ENCODE measurements at places on chromosomes 2 and 18.

GRCh38 chr18:78862395-78862794 lies 117.2 kb upstream of the SALL3 start:
- DNase-seq = no peak

DNA sequence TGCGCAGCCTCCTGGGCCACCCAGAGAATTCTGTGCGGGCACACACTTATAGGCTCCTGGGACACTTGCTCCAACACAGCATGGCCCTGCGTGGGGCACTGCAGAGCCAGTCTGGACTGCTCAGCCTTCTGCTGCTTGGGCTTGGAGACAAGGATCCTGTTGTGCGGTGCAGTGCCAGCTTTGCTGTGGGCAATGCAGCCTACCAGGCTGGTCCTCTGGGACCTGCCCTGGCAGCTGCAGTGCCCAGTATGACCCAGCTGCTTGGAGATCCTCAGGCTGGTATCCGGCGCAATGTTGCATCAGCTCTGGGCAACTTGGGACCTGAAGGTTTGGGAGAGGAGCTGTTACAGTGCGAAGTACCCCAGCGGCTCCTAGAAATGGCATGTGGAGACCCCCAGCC lies 11.8 kb upstream of the TTLL4 start:
- DNase-seq = no peak

DNA sequence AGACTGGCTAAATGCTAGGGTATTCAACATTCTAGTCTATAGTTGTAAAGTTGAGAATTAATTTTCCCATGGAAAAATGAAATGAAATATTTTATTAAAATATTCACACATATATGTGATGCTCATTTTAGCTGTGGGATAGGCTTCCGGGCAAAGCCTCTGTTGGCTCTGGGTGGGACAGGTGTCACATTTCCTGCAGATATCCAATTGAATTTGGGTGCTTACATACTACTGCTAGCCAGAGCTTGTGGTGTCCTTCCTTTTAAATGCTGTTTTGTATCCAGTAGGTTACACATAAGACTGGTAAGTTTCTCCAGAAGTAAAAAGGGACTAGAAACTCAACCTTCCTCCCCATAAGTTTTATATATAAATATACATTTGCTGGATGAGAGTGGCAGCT lies 73.8 kb downstream of the RPRM start:
- DNase-seq = no peak

DNA sequence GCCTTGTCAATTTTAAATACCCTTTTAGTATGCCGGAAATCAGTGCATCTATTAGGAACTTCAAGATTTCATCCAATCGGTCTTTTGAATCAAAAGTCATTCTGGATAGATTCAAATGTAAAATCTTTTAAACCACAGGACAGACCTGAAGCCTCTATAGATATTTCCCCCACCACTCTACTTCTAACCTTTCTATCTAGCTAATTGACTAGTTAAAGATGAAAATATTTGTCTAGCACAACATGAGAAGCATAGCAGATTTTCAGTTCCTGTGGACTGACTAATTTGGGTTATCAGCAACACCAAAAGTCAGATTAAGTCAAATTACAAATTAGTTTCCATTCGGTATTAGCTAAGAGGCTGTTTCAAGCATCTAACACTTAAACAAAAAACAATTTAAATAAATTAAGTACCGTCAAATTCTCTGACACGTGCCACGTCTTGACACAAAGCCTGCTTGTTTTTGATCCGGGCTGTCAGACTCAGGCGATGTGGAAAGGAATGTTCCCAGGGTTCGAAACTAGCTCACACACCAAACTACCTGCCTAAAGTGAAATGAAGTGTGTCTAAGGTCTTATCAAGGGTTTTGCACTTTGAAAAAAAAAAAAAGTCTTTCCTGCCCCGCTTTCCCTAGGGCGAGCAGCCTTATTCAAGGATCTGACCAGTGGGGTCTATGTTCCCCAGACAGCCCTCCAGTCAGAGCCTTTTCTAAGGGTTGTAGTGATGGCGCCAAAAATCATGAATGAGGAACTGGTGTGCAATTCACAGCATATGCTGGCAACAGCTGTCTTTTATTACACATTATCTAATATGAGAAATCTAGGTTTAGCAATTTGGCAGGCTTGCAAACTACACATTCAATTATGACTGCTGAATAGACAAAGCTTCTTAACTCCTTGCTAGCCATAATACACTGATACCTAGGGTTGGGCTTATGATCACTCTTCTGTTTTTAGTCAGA lies 4.7 kb downstream of the CYTIP start:
- no peak for DNase-seq

DNA sequence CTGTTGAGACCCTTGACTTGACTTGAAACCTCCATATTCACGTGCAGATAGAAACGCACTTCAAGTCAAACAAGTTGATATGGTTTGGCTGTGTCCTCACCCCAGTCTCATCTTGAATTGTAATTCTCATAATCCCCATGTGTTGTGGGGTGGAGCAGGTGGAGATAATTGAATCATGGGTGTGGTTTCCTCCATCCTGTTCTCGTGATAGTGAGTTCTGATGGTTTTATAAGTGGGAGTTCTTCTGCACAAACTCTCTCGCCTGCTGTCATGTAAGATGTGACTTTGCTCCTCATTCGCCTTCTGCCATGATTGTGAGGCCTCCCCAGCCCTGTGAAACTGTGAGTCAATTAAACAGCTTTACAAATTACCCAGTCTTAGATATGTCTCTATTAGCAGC lies 21.4 kb downstream of the SLC3A1 start:
- DNase-seq = no peak

DNA sequence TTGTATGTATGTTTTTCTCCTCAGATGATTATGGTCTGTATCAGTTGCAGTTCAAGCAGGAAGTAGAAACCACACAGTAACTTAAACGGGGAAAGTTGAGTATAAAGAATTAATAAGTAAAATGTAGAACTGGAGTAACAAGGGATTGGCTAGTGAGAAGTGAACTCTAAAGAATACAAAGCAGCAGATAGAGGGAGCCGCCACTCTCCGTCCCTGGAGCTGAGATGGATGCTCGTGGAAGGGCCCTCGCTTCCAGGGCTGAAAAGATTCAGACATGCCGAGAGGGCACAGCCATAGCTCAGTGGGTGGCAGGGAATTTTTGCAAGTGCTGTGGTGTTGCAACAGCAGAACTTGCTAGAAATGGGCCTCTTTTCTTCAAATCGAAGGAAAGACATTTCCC lies 155.8 kb downstream of the COL6A3 start:
- no peak for DNase-seq

GRCh38 chr2:128525653-128526052 lies 207.0 kb upstream of the HS6ST1 start:
- DNase-seq = no peak

- no peak for DNase-seq
These were observed 22.6 kb downstream of the HDAC4 start for GRCh38 chr2:239378021-239378917.

DNA sequence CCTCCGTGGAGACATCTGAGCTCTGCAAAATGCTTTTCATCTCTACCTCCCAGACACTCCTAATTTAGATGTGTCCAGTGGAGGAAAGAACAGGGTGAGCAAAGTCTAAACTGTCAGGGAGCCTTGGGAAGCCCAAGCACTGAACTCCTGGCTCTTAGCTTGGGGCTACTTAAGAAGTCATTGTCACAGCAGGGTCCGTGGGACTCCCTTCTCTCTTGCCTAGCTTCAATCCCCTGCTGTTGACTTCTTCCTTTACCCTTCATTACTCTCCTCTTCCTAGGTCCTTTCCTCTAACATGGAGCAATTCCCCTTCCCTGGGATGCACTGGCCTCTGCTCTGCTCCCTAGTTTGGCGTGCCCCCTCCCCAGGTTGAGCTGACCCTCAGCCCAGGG lies 3.4 kb downstream of the OSR1 start:
- no peak for DNase-seq

DNA sequence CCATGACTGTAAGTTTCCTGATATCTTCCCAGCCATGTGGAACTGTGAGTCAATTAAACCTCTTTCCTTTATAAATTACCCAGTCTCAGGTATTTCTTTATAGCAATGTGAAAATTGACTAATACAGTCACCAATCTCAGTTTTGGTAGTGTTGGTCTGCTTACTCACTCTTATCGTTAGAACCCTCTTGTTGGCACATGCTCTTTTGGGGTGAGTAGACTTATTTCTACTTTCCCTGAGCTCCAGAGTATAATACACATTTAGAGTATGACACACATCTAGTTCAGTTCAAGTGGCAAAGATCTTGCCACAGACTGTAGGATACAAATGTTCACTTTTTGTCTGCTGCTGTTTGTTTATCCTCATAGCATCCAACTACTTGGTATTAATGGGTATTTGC lies 347.5 kb upstream of the CELF4 start:
- no peak for DNase-seq

DNA sequence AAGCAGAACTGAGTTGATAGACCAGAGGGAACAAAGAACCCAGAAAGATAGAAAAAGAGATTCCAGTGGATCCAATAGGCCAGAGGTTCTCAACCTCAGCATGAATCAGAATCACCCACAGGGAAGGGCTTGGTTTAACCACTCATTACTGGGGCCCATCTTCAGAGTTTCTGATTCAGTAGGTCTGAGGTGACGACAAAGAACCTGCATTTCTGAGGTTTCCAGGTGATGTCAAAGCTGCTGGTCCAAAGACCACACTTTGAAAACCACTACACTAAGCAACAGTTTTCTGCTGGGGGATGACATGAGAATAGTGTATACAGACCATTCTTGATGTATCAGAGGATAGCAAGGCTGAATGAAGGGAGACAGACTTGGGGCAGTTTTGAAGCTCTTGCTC lies 296.9 kb upstream of the STON1 start:
- no peak for DNase-seq

- DNase-seq = no peak
These were observed 3.7 kb downstream of the DGUOK start for GRCh38 chr2:73930386-73930785.

GRCh38 chr2:190766595-190766994 lies 114.0 kb upstream of the GLS start:
- no peak for DNase-seq

GRCh38 chr2:231483398-231484329 lies 19.4 kb upstream of the NCL start:
- no peak for DNase-seq

DNA sequence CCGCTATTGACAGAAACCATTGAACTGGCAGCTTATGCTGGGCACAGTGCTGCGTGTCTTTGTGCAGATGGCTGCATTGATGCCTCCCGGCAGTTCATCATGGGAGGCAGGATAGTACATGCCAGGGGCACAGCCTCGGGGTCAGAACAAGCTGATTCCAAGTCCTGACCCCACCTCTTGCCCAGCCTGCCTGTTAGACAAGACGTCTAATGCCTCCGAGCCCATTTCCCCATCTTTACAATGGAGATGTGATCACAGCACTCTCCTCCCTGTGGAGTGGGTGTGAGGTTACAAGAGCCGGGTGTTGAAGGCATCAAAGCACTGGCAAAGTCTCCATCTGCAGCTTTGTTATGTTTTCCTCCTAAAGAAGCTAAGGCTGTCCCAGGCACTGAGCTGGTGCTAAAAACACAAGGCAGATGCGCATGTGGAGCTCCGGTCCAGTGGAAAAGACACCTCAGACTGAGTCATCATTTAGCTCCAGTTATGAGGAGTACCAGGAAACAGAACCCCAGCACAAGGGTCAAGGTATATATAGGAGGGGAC lies 125.7 kb upstream of the EPAS1 start:
- no peak for DNase-seq

GRCh38 chr2:148903294-148903693 lies 28.3 kb downstream of the KIF5C start:
- no peak for DNase-seq

- DNase-seq = no peak
These were observed 20.5 kb upstream of the TNFAIP6 start for GRCh38 chr2:151336863-151337371.

DNA sequence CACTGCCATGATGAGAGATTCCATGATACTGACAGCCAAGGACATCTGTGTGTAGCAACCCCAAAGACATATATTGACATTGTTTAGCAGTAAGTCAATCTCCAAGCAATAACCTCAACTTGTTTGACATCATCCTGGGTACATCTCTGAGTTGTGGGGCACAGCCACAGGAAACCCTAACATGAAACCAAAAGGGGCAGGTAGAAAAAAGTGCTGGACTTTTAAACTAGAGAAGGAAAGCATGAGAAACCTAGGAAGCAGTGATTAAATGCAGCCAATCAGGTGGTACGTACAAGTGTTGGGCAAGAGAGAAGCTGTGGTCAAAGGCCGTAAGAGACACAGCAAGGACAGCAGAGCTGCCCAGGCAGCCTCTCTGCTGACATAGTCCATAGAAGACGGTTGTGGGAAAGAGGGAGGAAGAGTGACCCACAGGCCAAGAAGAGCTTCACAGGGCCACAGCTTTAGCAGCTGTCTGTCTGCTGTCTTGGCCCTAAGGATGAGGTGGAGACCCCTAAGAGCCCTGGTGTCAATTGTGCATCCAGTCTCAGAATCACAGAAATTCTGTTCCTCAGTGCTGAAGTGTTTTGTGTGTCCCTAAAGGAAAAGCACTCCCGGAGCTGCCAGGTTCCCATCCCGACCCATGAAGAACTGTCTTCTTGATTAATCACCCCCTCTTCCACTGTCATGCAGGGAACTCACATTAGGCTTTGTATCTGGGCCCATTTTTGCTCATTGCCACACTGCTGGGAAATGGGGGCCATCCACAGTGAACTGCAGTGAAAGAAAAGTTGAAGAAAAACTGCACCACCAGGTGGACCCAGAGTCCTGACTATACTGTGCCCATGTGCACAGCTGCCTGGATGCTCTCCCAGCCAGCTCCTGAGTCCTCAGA lies 25.4 kb upstream of the CHN1 start:
- DNase-seq = peak; percentile 6

- no peak for DNase-seq
These were observed 19.8 kb upstream of the NFU1 start for GRCh38 chr2:69456950-69457445.

DNA sequence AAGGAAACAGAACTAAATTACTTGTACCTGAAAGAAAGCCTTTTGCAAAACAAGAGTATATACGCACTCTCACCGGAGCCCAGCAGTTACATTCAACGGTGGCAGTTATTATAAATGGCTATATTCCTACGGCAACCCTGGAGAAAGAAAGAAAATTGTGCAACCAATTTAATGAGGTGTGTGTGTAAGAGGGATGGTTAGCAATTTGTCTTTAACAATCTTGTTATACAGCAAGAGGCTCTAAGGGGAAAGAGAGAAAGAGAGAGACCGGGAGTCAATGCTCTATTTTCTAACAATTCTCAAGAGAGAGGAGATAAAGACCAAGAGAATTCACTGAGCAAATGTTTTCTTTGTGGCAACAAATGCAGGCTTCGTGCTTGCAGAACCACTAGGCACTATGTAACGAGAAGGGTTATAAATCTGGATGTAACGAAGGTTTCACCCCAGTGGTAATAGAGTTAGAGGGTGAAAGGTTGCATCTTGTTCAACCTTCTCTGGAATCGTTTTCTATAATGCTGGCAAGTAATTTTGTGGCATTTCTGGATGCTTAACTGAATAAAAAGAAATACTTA lies 359.1 kb upstream of the SPRED2 start:
- DNase-seq = peak; percentile 51

DNA sequence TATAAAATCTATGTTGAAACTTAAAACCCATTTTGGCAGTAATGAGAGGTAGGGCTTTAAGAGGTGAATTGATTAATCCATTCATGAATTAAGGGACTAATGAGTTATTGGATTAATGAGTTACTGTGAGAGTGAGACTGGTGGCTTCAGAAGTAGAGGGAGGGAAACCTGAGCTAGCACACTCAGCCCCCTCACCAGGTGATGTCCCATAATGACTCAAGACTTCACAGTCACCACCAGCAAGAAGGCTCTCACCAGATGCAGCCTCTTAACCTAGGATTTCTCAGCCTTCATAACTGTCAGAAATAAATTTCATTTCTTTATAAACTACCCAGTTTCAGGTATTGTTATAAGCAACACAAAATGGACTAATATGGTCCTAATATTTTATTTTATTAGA lies 621.7 kb upstream of the ACVR2A start:
- no peak for DNase-seq

Data from NCI-H1436 (cell line).